Fibroblast of the conjunctiva (primary cell): ENCODE measurements at places on chromosomes 1 and 21.
A peak's percentile ranks its signal among the peaks of the same experiment; 100 is the strongest.

GRCh38 chr1:229035748-229036082, 235.2 kb upstream of the RAB4A start:
- DNase-seq = no peak

GRCh38 chr1:183635099-183635605, 431 bp downstream of the ARPC5 start:
- no peak for DNase-seq

GRCh38 chr1:228181645-228182034, 16.0 kb downstream of the IBA57 start:
- no peak for DNase-seq

- no peak for DNase-seq
These were observed 34.1 kb downstream of the DDX20 start for GRCh38 chr1:111789666-111790316.

GRCh38 chr1:107914119-107914765, 50.7 kb downstream of the VAV3 start:
- DNase-seq = no peak

GRCh38 chr1:48242141-48242736, 19.7 kb downstream of the SLC5A9 start:
- no peak for DNase-seq

DNA sequence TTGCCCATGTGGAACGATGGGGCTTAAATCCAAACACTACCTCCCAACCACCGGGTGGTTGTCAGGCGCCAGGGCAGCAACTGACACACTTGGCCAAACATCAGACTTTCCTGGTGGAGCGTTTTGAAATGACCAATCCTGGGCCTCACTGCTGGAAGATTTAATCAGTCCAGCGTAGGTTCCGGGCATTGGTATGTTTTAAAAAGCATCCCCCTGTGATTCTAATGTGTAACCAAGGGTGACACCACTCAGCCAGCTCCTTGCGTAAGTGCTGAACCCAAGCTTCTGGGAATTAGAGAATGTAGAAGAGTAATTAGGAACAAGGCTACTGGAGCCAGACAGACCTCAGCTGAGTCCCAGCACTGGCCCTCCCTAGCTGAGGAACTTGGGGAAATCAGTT, 44.8 kb upstream of the KAZN start:
- no peak for DNase-seq

GRCh38 chr1:211920141-211920572, 89.6 kb upstream of the LPGAT1 start:
- DNase-seq = no peak

- peak; percentile 83 for DNase-seq
These were observed 9.3 kb downstream of the MASP2 start for GRCh38 chr1:11037740-11038182.

- DNase-seq = no peak
These were observed 148.7 kb downstream of the ADSS2 start for GRCh38 chr1:244302876-244303609.

GRCh38 chr1:175124861-175125260, 57.2 kb downstream of the TNN start:
- no peak for DNase-seq

- DNase-seq = no peak
These were observed 48.0 kb upstream of the COG2 start for GRCh38 chr1:230594214-230594773.

DNA sequence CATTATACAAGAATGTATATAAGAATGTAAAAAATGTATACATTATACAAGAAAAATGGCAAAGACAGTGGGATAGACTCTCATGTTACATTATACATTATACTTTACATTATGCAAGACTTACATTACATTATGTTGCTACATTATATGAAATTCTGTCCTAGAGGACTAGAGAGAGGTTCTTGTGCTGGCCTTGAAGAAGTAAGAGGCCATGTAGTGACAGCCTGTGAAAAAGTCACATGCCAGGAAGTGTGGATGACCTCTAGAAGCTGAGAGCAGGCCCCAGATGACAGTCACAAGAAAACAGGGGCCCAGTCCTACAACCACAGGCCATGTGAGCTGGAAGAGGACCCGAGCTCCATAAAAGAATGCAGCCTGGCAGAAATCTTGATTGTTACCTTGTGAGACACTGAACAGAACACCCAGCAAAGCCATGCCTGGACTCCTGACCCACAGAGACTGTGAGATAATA, 30.5 kb upstream of the AHCYL1 start:
- DNase-seq = no peak

DNA sequence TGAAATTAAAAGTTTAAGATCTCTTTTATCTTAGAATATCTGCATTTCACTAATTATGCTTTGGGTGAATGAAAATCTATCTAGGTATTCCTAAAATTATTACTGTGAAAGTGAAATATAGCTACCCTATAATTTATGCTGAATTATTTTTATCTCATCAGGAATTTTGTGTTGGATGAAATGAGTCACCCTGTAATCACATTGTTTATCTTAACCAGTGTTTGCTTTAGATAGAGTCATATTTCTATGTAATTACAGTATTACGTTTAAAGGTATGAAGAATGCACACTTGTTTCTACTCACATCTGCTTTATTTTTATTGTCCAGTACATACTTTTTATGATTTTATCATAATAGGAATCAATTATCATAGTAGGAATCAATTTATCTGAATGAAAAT, 249.2 kb downstream of the NCAM2 start:
- no peak for DNase-seq

- DNase-seq = no peak
These were observed 566.1 kb downstream of the AMY1C start for GRCh38 chr1:104315823-104316222.

- no peak for DNase-seq
These were observed 57.6 kb downstream of the WLS start for GRCh38 chr1:68174738-68175113.

- DNase-seq = peak; percentile 87
These were observed 58.2 kb downstream of the WLS start for GRCh38 chr1:68173936-68174737.

- DNase-seq = no peak
These were observed 11.1 kb downstream of the KRTAP24-1 start for GRCh38 chr21:30271611-30272010.

GRCh38 chr1:20710469-20711284, 7.1 kb downstream of the KIF17 start:
- no peak for DNase-seq

- DNase-seq = no peak
These were observed 3.4 kb downstream of the TRIM11 start for GRCh38 chr1:228403231-228403631.

- DNase-seq = no peak
These were observed 12.8 kb downstream of the PRDM15 start for GRCh38 chr21:41866274-41866809.

DNA sequence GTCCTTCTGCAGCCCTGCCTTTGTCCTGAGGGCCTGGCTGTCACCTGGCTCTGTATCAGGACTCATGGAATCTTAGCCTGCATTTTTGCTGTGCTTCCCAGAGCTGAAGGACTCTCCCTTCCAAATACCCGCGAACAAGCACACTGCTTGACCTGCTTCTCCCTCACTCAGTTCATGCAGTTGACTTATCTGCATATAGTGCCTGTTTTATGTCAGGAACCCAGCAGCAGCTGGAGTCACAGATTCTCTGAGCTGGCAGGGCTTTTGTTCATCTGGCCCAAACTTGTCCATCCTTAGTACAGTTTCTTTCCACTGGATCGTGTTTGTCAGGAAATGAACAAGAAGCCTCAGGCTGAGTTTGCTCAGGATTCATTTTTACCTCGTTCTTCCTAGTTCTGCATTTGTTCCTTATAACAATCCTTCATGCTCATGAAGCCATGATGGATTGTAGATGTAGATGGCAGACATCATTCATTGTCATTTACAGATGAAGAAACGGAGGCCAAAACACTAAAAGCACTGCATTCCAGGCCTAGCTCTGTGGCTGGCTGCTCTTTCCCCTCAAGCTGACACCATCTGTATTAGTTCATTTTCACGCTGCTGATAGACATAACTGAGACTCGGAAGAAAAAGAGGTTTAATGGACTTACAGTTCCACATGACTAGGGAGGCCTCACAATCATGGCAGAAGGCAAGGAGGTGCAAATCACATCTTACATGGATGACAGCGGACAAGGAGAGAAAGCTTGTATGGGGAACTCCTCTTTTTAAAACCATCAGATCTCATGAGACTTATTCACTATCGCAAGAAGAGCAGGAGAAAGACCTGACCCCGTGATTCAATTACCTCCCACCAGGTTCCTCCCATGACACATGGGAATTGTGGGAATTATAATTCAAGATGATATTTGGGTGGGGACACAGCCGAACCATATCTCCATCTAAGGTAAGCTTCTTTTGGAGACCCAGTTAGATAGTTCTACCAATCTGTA, 150.9 kb downstream of the HIVEP3 start:
- no peak for DNase-seq

GRCh38 chr1:48469616-48470480, 2.2 kb downstream of the SPATA6 start:
- DNase-seq = peak; percentile 84

GRCh38 chr21:17688912-17689874, 76.5 kb upstream of the BTG3 start:
- DNase-seq = no peak

DNA sequence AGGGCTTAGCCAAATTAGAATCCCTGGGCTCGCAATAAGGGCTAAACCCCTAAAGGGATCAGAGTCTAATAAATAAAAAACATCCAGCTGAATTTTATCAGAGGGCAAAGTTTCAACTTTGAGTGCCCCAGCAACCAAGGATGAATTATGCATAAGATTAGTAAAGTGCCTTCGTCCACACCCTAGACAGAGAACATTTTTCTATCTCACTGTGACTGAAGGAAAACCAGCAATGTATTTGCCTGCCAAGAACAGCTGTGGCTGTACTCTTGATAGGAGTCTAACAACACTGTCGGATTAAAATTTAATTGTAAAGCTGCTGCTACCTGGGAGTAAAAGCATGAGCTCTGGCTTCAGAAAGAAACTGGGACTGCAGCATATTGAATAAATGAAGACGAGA, 23.3 kb downstream of the WNT2B start:
- DNase-seq = no peak

GRCh38 chr21:43331111-43331961, 95.6 kb downstream of the SIK1 start:
- no peak for DNase-seq

GRCh38 chr1:214638997-214639396, 36.0 kb downstream of the CENPF start:
- no peak for DNase-seq

DNA sequence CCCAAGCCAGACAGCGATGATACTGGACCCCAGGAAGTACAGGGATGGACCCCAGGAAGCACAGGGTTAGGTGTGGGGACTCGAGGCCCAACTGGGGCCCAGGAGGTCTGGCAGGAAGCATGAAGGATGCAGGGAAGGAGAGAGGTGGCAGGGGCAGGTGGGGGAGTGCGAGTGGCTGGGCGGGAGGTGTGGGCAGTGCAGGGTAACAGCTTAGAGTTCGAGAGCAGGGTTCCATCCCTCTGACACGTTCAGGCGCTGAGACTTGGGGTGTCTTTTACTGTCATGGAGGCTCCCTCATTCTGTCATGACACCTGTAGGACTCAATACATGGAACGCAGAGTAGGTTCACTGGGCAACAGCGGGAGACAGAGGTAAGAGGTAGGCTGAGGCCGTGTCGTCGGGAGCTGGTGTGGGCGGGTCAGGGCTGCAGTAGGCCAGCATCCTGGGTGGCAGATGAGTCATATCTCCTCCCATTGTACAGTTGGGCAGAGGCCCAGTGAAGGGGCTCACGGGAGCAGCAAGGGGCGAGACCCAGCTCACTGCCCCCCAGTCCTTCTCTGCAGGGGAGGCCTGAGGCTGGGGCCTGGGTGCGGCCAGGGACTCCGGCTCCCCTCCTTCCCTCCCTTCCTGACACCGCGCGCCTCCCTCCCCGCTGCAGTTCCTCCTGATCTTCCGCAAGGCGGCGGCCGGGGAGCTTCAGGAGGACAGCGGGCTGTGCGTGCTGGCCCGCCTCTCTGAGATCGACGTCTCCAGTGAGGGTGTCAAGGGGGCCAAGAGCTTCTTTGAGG, 11.6 kb upstream of the CTRC start:
- DNase-seq = peak; percentile 34

GRCh38 chr1:64087768-64088167, 115.7 kb upstream of the UBE2U start:
- peak; percentile 29 for DNase-seq

GRCh38 chr1:64898107-64898861, 68.1 kb downstream of the JAK1 start:
- DNase-seq = peak; percentile 62

DNA sequence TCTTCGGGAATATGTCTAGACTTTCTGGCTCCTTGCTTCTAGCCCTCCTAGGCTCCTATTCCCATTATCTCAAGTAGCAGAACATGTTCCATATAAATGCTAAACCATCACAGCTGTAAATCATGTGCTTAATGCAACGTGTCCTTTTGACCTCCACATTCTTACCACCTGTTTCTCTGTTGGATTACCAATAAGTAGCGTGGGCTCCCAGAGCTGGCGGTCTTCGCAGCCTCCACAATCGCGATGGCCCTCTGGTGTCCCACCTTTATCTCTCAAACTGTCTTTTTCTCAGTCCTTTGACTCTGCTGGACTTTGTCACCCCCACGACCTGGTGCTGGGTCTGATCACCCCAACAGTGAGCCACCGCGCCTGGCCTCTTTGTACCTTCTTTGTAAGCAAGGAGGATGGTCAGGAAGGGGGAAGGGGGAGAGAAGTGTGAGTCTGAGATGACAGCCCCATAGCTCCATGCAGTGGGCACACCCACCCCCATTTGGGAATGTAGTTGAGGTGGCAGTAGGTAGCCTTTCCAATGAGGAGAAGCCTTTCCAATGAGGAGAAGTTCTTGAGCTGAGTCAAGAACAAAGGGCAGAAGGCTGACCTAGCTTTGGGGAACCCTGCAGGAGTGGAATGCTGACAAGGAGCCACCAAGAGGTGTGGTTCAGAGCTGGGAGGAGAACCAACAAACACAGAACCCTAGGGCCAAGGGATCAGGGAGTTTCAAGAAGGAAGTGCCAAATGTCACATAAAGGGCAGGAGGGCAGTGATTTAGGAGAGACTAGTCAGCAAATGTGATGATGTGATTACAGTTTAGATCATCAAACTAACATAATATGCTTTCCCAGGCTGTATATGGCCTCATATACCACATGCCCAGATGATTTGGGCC, 14.2 kb downstream of the TRAF5 start:
- DNase-seq = no peak

- no peak for DNase-seq
These were observed 59.8 kb downstream of the GPR88 start for GRCh38 chr1:100597784-100598183.

- DNase-seq = no peak
These were observed 34.0 kb downstream of the FOXO6 start for GRCh38 chr1:41394959-41395956.

GRCh38 chr1:25912076-25912831, 6.0 kb upstream of the STMN1 start:
- no peak for DNase-seq

GRCh38 chr1:183609313-183609712, 19.1 kb upstream of the NCF2 start:
- no peak for DNase-seq
